Left kidney (tissue), 8 donors: ENCODE measurements at places on chromosomes 1 and 21. TPM values are rescaled to one million over a fixed set of nuclear protein-coding genes. Genes with fewer than 3 reads are reported as not detected.

- DNase-seq = no peak
Measured at GRCh38 chr21:28632755-28633408, 359.8 kb downstream of the LTN1 start.

GRCh38 chr1:182685215-182685614, 828 bp upstream of the RGS8 start:
- DNase-seq = no peak

- DNase-seq = no peak
Measured at GRCh38 chr21:45022736-45023135, 51.6 kb upstream of the ADARB1 start.

The CYP4A22 gene
- 8.2 TPM for polyA plus RNA-seq

The IFI44L gene
- polyA plus RNA-seq = 7.6 TPM

GRCh38 chr21:41955516-41955915, 1.7 kb upstream of the C2CD2 start:
- no peak for DNase-seq

GRCh38 chr1:181906631-181907030, 154.9 kb downstream of the ZNF648 start:
- DNase-seq = no peak

- DNase-seq = peak; percentile 95
Measured at GRCh38 chr1:24413350-24414163, at the start of gene STPG1. Gene STPG1, minus strand, starts transcription at chr1:24413782. Its CDS starts 12,394 bp downstream, at chr1:24401388.

The MXRA8 gene
- 147 TPM for polyA plus RNA-seq

The UBL4B gene
- not detected for polyA plus RNA-seq

GRCh38 chr1:19054216-19054615, 97.7 kb upstream of the IFFO2 start:
- DNase-seq = no peak

GRCh38 chr1:31762726-31763670, 1.1 kb downstream of the ADGRB2 start:
- DNase-seq = no peak

GRCh38 chr1:232481091-232481490, 148.8 kb downstream of the SIPA1L2 start:
- no peak for DNase-seq

DNA sequence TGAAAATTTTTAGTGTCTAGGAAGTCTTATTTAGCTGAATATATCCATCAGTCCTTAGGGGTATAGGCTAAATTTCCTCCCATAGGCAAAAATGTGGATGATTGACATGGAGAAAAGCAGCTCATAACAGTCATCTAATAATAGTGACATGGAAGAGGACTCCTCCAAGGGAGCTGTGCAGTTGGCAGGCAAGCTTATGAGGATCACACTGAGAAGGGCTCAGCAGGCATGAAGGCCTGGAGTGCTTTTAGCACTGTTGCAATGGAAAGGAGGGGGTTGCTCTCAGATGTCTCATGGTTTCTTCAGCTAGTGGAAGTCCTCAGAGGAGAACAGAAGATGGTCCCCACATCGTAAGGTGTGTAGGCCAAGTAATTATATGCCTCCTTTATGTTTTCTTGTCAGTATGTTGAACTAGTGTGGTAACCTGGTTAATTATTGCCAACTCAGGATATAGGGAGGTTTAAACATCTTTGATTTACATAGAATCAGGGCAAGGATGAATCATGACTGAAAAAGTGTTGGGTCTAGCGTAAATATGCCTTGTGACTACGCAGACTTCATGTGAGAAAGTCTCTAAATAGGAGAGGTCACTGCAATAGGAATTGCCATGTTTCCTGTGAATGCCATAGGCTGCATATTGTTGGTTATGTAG, 18.9 kb downstream of the VN1R5 start:
- DNase-seq = no peak

- no peak for DNase-seq
Measured at GRCh38 chr1:81894867-81895266, 94.1 kb downstream of the ADGRL2 start.

GRCh38 chr21:45555557-45556301, 13.5 kb upstream of the SLC19A1 start:
- no peak for DNase-seq

DNA sequence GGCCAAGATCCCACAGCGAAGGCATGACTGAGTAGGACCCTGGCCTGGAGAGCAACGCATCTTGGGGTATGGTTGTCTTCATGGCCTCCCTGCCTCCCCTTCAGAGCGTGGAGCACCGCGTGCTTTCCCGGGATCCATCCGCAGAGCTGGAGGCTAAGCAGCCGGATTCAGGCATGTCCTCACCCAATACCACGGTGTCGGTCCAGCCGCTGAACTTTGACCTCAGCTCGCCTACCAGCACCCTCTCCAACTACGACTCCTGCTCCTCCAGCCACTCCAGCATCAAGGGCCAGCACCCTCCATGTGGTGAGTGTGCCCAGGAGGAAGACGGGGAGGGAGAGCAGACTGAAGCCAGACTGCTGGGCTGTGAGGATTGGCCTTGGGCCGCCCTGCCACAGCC, 19.8 kb downstream of the ESPN start:
- no peak for DNase-seq

- DNase-seq = no peak
Measured at GRCh38 chr21:41249476-41249875, 67.1 kb upstream of the FAM3B start.

- DNase-seq = no peak
Measured at GRCh38 chr1:61531716-61532115, 193.2 kb downstream of the TM2D1 start.

The MDM4 gene
- 82.9 TPM for polyA plus RNA-seq

DNA sequence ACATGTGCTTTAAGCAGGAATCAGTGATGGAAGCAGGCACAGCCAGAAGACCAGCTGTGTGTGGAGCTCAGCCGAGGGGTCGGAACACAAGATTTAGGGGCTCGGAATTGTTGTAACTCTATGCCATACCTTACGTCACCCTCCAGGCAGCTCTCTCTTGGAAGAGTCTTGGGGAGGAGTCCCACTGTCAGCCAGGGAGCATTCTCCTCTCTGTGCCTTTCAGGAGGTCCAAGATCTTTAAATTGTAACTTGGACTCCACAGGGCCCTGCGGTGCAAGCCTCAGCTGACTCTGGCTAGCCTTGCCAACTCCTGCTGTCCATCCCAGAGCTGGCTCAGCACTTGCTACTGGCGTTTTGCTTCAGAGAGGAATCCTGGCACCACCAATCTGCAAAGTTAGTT, 26.4 kb upstream of the ROR1 start:
- DNase-seq = peak; percentile 46

GRCh38 chr1:234721476-234722269, 111.7 kb upstream of the IRF2BP2 start:
- peak; percentile 85 for DNase-seq

The CTBS gene
- 25.4 TPM for polyA plus RNA-seq
